Mesothelial cell of epicardium (in vitro differentiated cells): ENCODE measurements at places on chromosomes 13 and 19. TPM values are rescaled to one million over a fixed set of nuclear protein-coding genes. Genes with fewer than 3 reads are reported as not detected.

Gene FGF22
- total RNA-seq = 0.25 to 0.38 TPM in 2 of 3 replicates, not detected in the other

Gene AP1M1
- total RNA-seq = 48.4 to 53.9 TPM (median 49.4 TPM) in 3 replicates

Gene CPB2
- not detected in 3 replicates for total RNA-seq

Gene KLF2
- total RNA-seq = 10.9 to 12.8 TPM (median 12.3 TPM) in 3 replicates

Gene NLRP4
- total RNA-seq = not detected in 3 replicates

Gene LILRB4
- total RNA-seq = not detected in 3 replicates

Gene SLC46A3
- total RNA-seq = 5.8 to 6.4 TPM (median 6.1 TPM) in 3 replicates

Gene ZNF429
- 20.4 to 21.2 TPM (median 21.1 TPM) in 3 replicates for total RNA-seq

Gene RYR1
- 0.20 to 0.49 TPM (median 0.27 TPM) in 3 replicates for total RNA-seq

Gene PNMA8B
- total RNA-seq = 3.0 to 3.2 TPM (median 3.1 TPM) in 3 replicates

Gene PSG7
- not detected in 3 replicates for total RNA-seq

Gene KLK2
- not detected in 3 replicates for total RNA-seq

Gene VPS36
- total RNA-seq = 52.8 to 58.9 TPM (median 55.2 TPM) in 3 replicates

Gene CCL25
- total RNA-seq = 0.29 to 0.42 TPM in 2 of 3 replicates, not detected in the other

Gene PDCD5
- 97.9 to 101 TPM (median 98.7 TPM) in 3 replicates for total RNA-seq

Gene THSD1
- 1.3 to 1.6 TPM (median 1.5 TPM) in 3 replicates for total RNA-seq

Gene MYH14
- total RNA-seq = 52.3 to 56.6 TPM (median 53.8 TPM) in 3 replicates

Gene ZNF723
- total RNA-seq = not detected in 3 replicates

Gene ARMC6
- total RNA-seq = 25.5 to 28.2 TPM (median 25.8 TPM) in 3 replicates

Gene PRODH2
- total RNA-seq = not detected in 3 replicates

Gene KIR2DL4
- total RNA-seq = not detected in 3 replicates

Gene SPATA13
- 2.9 to 3.8 TPM (median 3.7 TPM) in 3 replicates for total RNA-seq

Gene AMER2
- 0.57 to 0.60 TPM (median 0.60 TPM) in 3 replicates for total RNA-seq

Gene PNMA8C
- total RNA-seq = 0.49 to 0.79 TPM (median 0.73 TPM) in 3 replicates

Gene PSG1
- not detected in 3 replicates for total RNA-seq

Gene GFY
- not detected in 3 replicates for total RNA-seq

Gene PLPP2
- total RNA-seq = 8.0 to 8.8 TPM (median 8.4 TPM) in 3 replicates

Gene GNA15
- 0.09 to 0.13 TPM (median 0.13 TPM) in 3 replicates for total RNA-seq

Gene PEX11G
- total RNA-seq = 6.5 to 7.3 TPM (median 7.0 TPM) in 3 replicates

Gene SLAIN1
- total RNA-seq = 32.8 to 33.4 TPM (median 32.9 TPM) in 3 replicates
